ENCODE measurements at places on chromosomes 12 and 14.

GRCh38 chr12:53096759-53097158, 708 bp upstream of the IGFBP6 start:
- no peak for DNase-seq

DNA sequence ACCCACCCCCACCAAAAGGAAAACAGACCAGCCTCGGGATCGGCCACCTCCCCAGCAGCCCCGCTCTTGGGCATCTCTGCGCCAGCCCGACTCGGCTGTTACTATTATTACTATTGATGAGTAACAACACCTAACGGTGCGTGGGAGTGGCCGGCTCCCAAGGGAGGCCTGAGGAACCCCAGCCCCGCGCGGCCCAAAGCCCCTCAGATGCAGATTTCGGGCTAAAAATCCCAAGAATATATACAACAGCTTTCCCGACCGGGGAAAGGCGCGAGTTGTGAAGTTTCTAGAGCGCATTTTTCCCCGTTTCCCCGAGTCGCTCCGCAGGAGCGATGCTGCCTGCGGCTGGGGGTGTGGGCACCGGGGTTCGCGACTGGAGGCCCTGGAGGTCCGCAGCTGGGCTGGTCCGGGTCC, 565 bp downstream of the NT5DC3 start:
- no peak for DNase-seq

GRCh38 chr14:85487215-85487614, 42.7 kb upstream of the FLRT2 start:
- no peak for DNase-seq

GRCh38 chr14:94707494-94707893, 62.4 kb downstream of the GSC start:
- DNase-seq, result no peak

- no peak for DNase-seq
These were observed 115.0 kb downstream of the CALM1 start for GRCh38 chr14:90511795-90512328.

DNA sequence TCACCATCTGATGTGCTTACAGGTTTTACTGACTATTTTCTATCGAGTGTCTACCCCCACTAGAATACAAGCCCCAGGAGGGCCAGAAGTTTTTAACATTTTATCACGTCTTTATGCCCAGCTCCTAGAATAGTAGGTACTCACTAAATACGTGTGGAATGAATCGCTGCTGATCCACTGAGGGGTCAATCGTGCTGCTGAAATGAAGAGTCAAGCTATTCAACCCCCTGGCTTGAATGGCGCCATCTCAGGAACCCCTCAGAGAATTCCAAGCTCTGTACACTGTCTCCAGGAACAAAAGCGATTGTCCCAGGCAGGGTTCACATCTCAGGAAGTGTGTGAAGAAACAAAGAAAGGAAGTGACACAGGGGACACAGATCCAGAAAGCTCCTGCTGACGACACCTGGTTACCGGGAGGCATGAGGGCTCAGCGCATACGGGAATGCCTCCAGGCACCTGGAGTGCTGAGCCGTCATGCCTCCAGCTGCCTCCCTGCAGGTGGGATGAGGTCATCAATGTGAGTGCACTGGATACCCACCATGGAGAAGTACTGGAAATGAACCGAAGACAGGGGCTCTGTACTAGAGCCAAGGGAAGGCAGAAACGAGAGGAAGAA, 45.6 kb downstream of the PITPNM2 start:
- no peak for DNase-seq
